Psoas muscle (tissue), 8 donors: ENCODE measurements at places on chromosomes 13 and 19. TPM values are rescaled to one million over a fixed set of nuclear protein-coding genes. Genes with fewer than 3 reads are reported as not detected.

CDX2 gene
- total RNA-seq, result not detected

ZNF888 gene
- total RNA-seq, result 0.32 TPM

ZNF90 gene
- 0.24 TPM for total RNA-seq

ZNF726 gene
- not detected for total RNA-seq

FREM2 gene
- 3.2 TPM for total RNA-seq

CYP4F3 gene
- total RNA-seq, result 0.04 TPM

ATP12A gene
- not detected for total RNA-seq

VSIG10L gene
- 0.42 TPM for total RNA-seq

FPR1 gene
- total RNA-seq, result 4.3 TPM

NLRP5 gene
- not detected for total RNA-seq

SYT3 gene
- total RNA-seq, result not detected

SLC5A5 gene
- total RNA-seq, result not detected

INSL3 gene
- not detected for total RNA-seq

MYO1F gene
- total RNA-seq, result 3.5 TPM

ZNF567 gene
- 1.8 TPM for total RNA-seq

ZNF709 gene
- total RNA-seq, result not detected

OVOL3 gene
- not detected for total RNA-seq

GJA3 gene
- total RNA-seq, result 0.06 TPM

SLC46A3 gene
- 6.6 TPM for total RNA-seq

ELSPBP1 gene
- total RNA-seq, result not detected

C19orf73 gene
- total RNA-seq, result 0.90 TPM

NTN5 gene
- total RNA-seq, result not detected

ZNF470 gene
- total RNA-seq, result 2.6 TPM
